PC-9 (cell line): ENCODE measurements at places on chromosomes 2 and 18. TPM values are rescaled to one million over a fixed set of nuclear protein-coding genes. Genes with fewer than 3 reads are reported as not detected.

IL37 gene
- 1.0 and 1.7 TPM in 2 replicates for total RNA-seq

CCL20 gene
- not detected in 2 replicates for total RNA-seq

- no peak for DNase-seq
These were observed 55.5 kb upstream of the PIK3C3 start for GRCh38 chr18:41899535-41899934.

GRCh38 chr2:121094845-121095244 lies 190.2 kb downstream of the TFCP2L1 start:
- DNase-seq, result no peak

- peak; percentile 68 for DNase-seq
These were observed 230.8 kb downstream of the SEPTIN10 start for GRCh38 chr2:109382951-109383350.
